ENCODE measurements at places on chromosomes 5 and 9. TPM values are rescaled to one million over a fixed set of nuclear protein-coding genes. Genes with fewer than 3 reads are reported as not detected.

Gene CDHR2
- under 0.01 TPM for total RNA-seq

DNA sequence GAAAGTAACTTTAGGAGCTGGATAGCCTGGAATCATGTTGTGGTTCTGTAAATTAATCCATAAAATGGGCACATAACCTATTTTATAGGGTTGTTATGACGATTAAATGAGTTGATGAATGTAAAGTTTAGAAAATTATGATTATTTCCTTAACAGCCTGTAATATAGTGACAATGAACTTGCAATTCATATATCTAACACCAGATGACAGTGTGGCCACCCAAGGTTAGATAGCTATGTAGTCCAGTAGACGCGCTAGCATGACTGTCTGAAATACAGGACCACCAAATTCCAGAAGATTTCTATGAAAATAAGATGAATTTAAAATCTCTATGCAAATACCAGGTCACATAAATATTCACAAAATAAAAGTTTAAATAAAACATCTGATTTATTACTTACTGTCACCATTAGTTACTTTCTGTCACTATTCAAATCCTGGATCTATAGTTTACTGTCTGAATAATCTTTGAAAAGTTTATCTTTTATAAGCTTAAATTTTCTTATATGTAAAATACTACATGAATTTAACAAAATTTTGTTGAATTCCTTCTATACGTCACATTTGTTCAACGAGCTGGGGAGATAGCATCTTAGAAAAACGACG is 26.1 kb upstream of the MACIR start:
- peak; percentile 63 for DNase-seq

- DNase-seq, result no peak
These were observed 13.0 kb upstream of the RIMOC1 start for GRCh38 chr5:41891066-41891707.

Gene DDX41
- total RNA-seq, result 76.5 TPM

DNA sequence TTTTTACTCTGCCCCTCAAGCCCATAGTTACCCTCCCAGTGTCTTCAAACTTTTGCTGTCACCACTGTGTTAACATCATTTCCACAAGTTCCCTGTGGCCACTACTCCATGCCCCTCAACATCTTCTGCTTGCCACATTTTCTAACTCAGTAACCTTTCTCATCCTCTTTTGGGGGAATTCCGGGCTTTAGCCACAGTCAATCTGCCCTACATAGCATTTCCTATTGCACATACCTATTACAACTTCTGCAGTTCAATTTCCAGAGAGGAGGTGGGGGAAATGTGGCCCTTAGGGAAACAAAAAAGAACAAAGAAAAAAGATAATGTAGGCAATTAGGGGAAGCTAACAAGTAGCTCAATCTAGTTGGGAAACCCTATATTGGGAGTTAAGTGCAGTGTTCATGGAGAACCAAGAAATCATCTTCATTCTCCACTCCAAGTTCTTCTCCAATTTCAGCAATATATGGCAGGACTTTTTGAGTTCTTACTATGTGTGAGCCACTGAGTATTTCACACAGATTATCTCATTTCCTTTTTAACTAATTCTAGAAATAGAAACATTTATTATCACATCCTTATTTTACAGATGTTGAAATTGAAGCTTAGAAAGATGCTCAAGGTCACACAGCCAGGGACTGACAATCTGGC is 40.2 kb upstream of the LPAR1 start:
- no peak for DNase-seq

Gene GDA
- under 0.01 TPM for total RNA-seq

Gene SNX24
- total RNA-seq, result 20.3 TPM

Gene ROR2
- 27.9 TPM for total RNA-seq

DNA sequence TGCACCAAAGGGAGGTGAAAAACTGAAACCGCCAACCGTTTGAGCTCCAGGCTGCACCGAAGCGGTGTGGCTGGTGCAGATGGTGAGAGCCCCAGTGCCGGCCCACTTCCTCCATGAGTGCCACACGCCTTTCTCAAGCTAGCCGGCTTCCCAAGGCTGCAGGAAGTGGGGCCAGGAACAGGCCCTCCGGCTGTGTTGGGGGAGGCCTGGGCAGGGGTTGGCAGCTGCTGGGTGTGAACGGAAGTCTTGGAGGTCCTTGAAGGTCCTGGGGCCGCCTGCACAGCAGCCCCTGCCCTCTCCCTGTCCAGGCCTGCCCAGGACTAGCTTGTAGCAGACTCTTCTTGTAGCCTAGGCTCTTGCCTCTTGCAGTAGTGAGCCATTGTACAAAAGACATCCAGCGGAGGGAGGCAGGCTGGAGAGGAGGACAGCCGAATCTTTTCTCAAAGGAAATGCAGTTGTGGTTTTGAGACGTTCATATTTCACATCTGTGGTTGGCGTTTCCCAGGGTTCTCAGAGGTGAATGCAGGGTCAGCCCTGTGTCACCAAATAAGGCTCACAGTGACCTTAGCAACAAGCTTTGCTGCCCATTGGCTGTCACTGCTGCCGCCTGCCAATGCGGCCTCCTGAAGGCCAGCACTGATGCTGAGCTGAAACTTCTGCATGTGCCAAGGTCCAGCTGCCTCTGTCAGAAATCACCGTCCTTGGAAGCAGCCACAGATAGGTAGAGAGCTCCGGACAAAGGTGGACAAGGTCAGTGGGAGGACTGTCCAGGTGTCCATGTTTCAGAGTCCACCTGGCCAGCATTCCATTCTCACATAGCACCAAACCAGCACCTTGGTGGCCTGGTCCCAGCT is 23.9 kb downstream of the IRF1 start:
- DNase-seq, result peak; percentile 66

GRCh38 chr5:122153774-122154173 is 24.4 kb downstream of the ZNF474 start:
- DNase-seq, result peak; percentile 70

Gene FAM151B
- total RNA-seq, result 4.8 TPM

DNA sequence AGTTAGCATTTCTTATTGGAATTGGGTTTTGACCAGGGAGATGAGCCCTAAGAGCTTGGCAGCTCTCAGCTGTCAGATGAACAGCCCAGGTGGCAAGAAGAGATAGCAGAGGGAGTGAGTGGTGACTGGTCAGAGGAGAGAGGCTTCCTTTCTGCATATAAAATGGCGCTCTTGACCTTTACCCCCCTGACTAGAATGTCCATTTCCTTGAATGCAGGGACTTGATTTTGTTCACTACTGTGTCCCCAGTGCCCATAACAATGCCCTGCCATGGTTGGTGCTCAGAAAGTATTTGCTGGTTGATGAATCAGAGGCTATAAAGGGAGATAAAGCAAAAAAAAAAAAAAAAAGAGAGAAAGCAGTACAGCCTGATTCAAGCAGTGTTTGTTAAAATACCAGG is 7.2 kb downstream of the CHMP5 start:
- no peak for DNase-seq

Gene LEAP2
- 0.33 TPM for total RNA-seq

Measured in fibroblast of lung (primary cell).